ENCODE measurements at places on chromosomes 13 and 19.
A peak's percentile ranks its signal among the peaks of the same experiment; 100 is the strongest.

DNA sequence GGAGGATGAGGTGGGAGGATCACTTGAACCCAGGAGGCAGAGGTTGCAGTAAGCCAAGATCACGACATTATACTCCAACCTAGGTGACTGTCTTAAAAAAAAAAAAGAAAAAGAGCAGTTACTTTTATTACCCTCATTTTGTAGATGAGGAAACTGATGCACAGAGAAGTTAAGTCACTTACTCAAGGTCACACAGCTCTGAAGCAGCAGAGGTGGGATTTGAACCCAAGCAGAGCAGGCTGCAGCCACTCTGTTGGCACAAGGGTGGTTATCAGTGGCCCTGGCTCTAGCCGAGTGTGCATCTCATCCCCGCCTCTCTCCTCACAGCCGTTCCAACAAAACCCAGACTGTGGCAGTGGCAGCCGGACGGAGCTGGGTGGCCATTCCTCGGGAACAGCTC is 7.6 kb downstream of the IL27RA start:
- no peak for DNase-seq

- no peak for DNase-seq
Observed at GRCh38 chr13:112806739-112807652, 117.2 kb downstream of the ATP11A start.

DNA sequence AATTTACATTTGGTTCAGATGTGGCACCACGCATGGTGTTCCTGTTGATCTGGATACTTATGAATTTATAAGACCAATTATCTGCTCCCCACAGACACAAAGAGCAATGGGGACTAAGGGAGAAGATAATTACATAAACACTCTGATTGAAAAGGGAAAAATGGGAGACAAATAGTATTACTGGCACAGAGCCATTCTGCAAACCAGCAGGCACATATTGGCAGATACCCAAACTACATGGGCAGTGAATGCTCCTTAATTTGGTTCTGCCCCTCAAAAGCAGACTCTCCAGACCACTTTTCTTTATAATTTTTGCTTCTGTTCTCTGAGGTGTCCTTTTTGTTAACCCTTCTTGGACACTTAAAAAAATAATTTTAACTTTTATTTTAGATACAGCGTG is 1674.2 kb downstream of the PCDH9 start:
- no peak for DNase-seq

DNA sequence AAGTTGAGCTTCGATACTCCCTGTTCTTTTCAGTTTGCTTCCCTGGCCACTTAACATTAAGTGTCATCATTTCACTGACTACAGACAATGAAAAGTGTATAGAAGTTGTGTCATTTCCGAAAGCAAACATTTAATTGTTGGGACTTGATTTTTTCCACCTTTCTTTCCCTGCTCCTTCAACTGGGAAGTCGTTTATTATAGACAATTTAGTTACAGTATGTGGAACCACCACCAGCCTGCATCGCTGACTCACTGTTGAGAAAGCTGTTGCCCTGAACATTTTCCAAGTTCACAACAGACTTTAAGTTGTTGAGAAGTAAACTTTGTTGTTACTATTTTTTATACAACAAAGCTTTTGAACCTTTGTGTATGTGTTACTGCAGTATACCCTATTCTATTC is 788.4 kb upstream of the PRR20A start:
- DNase-seq = no peak

- no peak for DNase-seq
Observed at GRCh38 chr13:51311957-51312520, 27.5 kb upstream of the SERPINE3 start.

GRCh38 chr13:63048653-63049052 is 1633.0 kb upstream of the PCDH20 start:
- no peak for DNase-seq

- DNase-seq = peak; percentile 53
Observed at GRCh38 chr19:16585808-16586476, 13.7 kb upstream of the SLC35E1 start.

GRCh38 chr19:40908976-40909375 is 26.9 kb upstream of the CYP2A7 start:
- no peak for DNase-seq

GRCh38 chr19:10601999-10602329 is 14.9 kb upstream of the AP1M2 start:
- DNase-seq = no peak

GRCh38 chr13:114103801-114104654 is 28.4 kb downstream of the RASA3 start:
- DNase-seq = no peak

GRCh38 chr13:43206838-43207237 is 183.5 kb downstream of the DNAJC15 start:
- DNase-seq = no peak

- peak; percentile 96 for DNase-seq
Observed at GRCh38 chr19:49118565-49119410, at the start of gene C19orf73. Gene C19orf73, minus strand, starts transcription at chr19:49119143. Its CDS starts 121 bp downstream, at chr19:49119022.

GRCh38 chr13:59951011-59951410 is 212.7 kb downstream of the DIAPH3 start:
- DNase-seq = no peak

GRCh38 chr19:48053856-48054255 is 10.0 kb upstream of the CABP5 start:
- DNase-seq = no peak

DNA sequence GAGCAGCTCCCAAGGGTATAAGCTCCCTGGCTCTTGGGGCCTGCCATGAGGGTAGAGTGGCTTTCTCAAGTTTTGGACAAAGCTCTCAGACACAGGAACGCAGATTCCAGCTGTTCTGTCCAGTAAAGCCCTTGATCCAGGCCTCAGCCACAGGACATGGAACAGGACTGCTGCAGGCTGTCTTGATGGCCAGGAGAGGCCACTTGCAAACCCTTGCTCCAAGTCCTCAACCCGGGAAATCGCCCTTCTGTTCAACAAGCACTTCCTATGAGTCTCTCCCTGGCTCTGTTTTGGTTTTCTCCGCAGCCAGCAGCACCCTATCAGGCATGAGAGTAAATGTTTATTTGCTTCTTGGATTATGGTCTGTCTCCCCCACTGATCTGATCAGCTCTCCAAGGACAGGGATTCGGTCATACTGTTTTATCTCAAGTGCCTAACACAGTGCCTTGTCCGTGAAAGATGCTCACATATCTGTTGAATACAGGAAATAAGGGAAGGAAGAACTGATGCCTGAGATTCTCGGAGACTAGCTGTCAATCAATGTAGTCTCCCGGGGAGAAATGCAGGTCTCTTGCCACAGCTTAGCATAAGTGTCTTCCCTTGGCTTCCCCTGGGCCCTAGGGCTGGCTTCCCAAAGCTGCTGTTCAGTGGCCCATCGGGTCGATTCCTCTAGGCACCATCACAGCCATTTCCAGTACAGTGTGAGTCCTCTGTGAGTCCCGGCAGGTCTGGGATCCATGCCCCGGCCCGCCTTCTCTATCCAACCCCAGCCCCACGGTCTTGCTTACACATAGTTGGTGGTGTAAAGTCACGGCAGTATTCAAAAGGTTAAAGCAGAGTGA is 90.8 kb downstream of the TSHZ3 start:
- no peak for DNase-seq

DNA sequence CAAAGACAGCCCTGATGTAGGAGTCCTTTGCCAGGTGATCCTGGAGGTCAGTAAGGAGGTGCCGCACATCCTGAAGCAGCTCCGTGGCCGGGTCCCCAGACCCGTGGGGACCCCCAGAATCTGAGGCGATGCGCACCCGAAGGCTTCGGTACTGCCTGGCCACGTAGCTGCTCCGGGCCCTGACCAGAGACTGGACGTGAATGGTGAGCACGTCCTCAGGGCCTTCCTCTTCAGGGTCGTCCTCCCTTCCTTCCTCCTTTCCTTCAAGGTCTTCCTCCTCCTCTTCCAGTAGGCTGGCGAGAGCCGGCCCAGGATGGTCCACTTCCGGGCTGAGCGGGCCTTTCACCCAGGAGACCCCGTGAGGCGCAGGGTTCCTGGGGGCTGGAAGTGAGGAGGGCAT is 7.5 kb downstream of the RINL start:
- no peak for DNase-seq

DNA sequence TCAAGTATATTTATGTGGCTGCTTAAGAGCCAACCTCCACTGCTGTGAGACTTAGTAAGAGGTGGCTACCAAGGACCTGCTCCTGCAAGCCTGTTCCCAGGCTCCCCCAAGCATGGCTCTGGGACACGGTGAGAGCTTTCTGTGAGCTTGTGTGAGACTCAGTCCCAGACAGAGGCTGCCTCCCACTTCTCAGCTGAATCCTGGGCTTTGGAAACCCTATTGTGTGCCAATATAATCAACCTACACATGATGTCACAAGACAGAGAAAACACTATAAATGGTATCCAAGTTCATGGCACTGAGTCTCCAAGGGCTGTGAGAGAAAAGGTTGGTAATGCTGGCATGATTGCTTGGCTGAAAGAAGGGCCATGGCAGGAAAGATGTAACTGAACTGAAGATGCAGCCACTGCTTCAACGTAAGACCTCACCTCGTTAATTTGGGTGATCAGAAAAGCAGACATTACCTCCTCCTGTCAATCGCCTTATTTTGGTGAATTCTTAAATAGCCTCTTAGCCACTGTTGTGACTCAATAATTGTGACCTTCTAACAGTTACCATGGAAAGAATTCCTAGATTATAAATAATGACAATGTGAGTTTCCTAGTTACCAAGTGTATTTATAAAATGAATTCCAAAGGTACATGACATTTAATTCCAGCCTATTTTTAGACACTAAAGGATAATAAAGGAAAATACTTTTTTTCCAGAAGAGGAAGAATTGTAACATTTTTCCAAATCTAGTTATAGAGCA is 332.0 kb downstream of the IRS2 start:
- DNase-seq = no peak

- no peak for DNase-seq
Observed at GRCh38 chr13:103308667-103309066, 242.4 kb upstream of the SLC10A2 start.

- DNase-seq = no peak
Observed at GRCh38 chr13:110305001-110305400, 2.0 kb downstream of the COL4A1 start.

DNA sequence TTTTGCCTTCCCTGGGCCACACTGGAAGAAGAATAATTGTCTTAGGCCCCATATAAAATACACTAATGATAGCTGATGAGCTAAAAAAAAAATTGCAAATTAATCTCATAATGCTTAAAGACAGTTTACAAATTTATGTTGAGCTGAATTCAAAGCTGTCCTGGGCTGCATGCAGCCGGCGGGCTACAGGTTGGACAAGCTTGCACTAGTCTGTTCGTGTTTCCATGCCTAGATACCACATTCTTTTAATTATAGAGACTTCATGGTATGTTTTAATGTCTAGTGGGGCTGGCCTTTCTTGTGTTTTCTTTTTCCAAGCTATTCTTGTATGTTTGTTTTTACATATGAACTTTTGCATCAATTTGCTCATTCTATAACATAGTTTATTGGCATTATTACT is 90.6 kb downstream of the SGCG start:
- no peak for DNase-seq

- no peak for DNase-seq
Observed at GRCh38 chr13:100725472-100725871, 50.9 kb upstream of the TMTC4 start.

DNA sequence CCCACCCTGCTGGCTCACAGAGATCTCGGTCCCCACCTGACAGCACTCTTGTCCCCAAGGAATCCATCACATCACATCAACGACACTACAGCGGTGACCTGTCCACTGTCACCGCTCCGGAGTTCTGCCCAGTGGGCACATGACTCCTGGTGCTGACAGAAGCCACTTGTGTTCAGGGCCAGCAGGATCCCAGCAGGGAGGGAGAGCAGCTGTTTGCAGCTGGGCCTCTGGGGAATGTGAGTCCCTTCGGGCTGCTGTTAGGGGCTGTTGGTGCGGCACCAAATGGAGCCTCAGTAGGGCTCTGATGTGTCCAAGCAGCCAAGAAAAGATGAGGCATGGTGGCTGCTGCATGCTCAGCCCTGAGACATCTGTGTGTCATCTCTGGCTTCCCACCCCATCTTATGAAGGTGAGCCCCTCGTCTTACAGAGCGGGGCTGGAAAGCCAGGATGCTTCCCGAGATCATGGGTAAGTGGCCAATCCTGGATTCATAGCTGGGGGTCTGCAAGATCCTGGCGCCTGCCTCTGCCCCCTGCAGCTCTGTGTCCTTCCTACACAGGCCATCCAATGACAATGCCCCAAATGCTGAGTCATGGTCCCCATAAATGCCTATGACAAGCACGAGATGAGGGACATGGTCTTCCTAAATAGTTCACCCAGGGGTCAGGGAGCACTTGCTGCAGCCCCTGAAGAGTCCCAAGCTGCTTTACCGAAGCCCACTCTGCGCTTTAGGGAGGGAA is 56.0 kb downstream of the F2RL3 start:
- no peak for DNase-seq

DNA sequence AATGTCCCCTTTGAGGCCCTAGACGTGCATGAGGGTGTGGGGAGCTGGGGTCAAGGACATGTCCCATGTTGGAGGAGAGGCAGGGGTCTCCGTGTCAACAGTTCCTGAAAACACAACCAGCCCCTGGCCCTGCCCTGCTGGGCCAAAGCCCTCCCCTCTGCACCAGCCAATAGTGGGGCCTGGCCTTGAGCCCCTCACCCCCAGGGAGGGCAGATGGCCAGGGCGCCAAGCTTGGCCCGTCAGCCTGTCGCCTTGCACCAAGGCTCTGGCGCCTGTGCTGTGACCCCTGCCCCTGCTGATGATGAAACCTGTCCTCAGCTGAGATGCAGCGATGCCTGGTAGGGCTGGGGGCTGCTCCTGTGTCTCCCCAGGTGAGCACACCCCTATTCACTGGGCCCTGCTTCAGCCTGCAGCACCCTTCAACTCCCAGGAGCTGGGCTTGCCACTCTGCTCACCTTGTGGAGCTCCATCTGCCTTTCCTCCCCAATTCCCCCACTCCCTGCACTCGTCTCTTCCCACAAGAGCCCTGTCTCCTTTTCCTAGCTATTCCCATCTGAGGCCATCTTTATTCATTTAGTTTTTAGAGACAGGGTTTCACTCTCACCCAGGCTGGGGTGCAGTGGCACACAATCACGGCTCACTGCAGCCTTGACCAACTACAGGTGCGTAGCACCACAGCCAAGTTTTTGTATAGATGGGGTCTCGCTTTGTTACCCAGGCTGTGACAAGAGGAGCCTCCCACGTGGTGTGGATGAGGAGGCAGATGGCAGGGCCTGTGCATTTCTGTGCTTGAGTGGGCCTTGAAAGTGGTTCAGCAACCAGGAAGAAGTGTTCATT is 2.1 kb upstream of the HAMP start:
- no peak for DNase-seq

DNA sequence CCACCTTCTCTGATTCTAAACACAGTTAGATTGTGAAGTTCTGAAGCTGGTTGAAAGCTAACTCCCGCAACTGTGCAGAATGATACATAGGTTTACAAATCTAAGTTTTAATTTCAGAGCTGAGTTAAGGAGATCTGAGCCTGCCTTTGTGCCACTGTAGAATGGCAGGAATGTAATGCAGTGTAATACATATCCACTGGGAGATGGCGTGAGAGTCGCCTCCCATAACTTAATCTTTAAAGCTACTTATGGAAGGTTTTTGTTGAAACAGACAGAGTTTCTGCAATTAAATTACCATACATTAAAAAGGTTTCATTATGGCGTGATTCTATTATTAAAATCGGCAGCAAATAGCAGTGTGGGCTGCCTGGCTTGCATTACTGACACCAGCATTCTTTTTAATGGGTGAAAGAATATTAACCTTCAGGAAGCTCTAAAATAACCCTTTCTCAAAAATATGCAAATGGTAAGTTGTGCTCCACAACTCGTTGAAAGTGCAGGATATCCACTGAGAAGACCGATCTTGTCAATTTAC is 257.4 kb downstream of the OLFM4 start:
- no peak for DNase-seq

GRCh38 chr19:1754636-1755466 is 1.5 kb downstream of the ONECUT3 start:
- DNase-seq = no peak

Data from activated naive CD8-positive, alpha-beta T cell treated with anti-CD3 and anti-CD28 coated beads, Interleukin-2, amount 50 U/mL, for 24 hours (primary cell).